ENCODE measurements at places on chromosomes 7 and 10.

DNA sequence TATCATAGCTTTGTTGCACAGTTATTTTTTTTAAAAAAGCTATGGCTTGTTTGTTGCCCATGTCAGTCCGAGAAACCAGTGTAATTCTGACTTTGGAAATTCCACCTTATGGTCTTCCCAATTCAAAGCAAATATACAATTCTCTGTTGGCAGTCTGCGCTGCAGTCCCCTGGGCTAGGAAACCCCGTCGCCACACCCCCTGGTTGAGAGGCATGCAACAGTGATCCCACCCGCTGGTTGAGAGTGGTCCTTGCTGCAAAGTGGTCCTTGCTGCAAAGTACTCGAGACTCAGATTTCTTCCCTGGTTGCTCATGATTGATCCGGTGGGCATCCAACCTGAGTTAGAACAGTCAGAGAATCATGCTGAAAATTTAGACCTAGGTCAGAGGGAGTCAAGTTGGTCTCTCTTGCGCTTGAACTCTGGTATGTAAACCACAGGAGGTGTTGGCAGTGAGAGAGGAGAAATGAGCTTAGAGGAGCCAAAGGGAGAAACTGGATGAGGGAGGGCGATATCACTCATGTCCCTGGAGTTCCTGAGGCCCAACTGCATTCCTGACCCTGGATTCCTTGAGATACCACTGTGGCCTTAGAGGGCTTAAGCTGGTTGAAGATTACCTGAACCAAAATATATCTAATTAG lies 45.0 kb upstream of the STK17A start:
- no peaks in the 10 kb centered on the region for H3K36me3 ChIP-seq
- DNase-seq = no peak
- no peak overlapping the region for H3K27ac ChIP-seq
- H3K27me3 ChIP-seq = no peaks in the 10 kb centered on the region
- H3K4me1 ChIP-seq = no peaks in the 10 kb centered on the region

GRCh38 chr10:34626158-34626880 lies 188.8 kb downstream of the PARD3 start:
- H3K4me1 ChIP-seq = peaks cover 1% of the 10 kb centered on the region
- no peak overlapping the region for H3K27ac ChIP-seq
- no peaks in the 10 kb centered on the region for H3K27me3 ChIP-seq

DNA sequence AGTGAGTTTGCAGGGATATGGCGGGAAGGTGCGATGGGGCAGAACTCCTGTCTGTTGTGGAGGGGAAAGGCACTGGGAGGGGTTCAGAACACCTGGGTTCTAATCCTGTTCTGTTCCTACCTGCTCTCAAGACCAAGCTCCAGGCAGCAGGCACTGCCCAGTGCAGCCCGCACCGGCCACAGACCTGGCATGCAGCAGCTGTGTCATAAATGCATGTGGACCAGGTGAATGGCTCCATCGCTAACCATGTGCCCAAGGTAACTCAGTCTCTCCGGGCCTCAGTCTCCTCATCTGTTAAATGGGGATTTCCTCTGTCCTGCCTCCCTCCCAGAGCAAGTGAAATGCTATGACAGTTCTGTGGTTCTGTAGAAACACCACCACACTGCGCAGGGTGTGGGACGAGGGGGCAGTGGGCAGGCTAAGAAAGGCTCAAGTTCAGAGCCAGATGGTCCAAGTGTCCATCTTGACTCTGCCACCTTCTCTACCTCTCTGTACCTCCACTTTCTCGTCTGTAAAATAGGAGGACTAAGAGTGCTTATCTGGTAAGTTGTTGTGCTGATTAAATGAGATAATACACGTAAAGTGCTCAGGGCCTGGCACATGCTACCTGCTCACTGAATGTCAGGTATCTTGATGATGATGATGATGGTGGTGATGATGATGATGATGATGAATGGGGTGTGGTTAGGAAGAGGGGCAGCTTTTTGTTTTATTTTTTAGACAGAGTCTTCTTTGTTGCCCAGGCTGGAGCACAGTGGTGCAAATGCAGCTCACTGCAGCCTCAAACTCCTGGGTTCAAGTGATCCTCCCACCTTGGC lies 22.9 kb downstream of the ATP6V1F start:
- no peak overlapping the region for H3K4me3 ChIP-seq
- no peaks in the 10 kb centered on the region for H3K27me3 ChIP-seq
- DNase-seq = no peak
- H3K27ac ChIP-seq = no peak overlapping the region
- no peaks in the 10 kb centered on the region for H3K36me3 ChIP-seq

DNA sequence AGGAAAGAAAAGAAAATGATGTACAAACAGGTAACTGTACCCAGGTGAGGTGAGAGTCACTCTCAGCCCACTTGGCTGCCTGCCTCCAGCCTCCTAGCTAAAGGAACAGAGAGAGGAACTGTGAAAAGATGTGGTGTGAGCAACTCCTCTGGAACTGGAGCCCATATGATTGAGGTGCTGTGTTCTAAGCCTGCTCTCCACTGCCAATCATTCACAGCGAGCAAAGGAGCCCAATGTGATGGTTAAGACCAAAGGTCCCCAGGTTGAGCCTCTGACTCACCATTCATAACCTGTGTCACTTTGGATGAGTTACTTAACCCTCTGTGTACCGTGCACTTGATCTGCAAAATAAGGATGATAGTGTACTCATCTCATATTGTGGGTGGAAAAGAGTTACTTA lies 868.1 kb upstream of the AUTS2 start:
- H3K4me1 ChIP-seq = no peaks in the 10 kb centered on the region
- H3K4me3 ChIP-seq = no peak overlapping the region

DNA sequence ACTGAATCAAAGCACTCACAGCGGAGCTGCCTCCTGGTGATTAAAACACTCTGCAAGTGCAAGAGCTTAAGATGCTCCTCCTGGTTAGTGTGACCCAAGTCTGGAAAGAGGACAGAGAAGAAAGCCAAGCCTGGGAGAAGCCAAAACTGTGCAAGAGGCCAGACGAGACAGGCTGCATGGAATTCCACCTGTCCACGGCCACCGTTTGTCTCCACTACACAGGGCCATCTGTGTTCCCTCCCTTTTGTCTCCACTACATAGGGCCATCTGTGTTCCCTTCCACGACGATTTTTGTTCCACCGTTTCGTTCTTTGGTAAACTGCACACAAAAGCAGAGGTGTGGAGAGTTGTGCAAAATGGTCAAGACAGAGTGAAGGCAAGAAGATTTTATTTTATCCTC lies 233.0 kb downstream of the DIP2C start:
- H3K4me3 ChIP-seq = no peak overlapping the region
- H3K27ac ChIP-seq = no peak overlapping the region
- DNase-seq = no peak
- H3K36me3 ChIP-seq = no peaks in the 10 kb centered on the region

GRCh38 chr10:49649936-49650723 lies 29.3 kb upstream of the C10orf53 start:
- no peaks in the 10 kb centered on the region for H3K36me3 ChIP-seq
- DNase-seq = no peak
- no peaks in the 10 kb centered on the region for H3K27me3 ChIP-seq

DNA sequence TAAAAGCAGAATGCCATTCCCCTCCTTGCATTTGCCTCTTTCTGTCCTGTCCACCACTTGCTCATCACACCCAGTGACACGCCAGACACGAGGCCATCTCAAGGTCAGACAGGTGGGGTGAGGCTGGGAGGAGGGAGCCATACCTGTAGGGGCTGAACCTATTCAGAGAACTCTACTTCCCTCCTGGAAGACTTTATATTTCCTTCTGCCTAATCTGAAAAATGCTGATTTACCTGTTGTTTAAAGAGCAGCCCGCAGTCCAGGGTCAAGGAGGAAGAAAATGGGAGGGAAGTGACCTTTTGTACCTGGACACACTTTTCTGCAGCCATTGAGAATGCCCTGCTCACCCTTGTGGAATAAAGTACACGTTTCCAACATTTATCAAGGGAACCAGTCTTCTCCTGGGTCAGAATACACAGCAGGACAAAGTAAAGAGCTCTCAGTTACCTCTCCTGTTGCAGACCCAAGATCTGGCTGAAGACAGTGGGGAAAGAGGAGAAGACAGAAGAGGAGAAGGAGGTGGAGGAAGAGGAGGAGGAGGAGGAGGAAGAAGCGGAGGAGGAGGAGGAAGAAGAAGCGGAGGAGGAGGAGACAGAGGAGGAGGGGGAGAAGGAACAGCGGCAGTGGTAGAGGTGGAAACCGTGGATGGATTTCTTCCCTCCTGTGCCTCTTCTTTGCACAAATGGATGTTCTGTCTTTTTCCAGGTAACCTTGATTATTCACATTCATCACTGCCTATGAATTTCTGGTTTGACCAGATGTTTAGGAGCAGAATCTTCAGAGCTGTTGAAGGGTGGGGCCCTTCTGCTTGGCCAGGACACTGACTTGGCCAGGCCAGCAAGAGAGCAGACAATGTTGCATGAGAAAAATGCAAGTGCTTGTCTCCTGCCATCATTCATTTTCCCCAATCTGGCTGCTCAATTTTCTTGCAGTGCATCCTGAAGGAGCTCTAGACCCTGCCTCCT lies 1.2 kb upstream of the BLNK start:
- H3K36me3 ChIP-seq = no peaks in the 10 kb centered on the region
- H3K27ac ChIP-seq = no peak overlapping the region
- H3K4me1 ChIP-seq = no peaks in the 10 kb centered on the region
- H3K27me3 ChIP-seq = no peaks in the 10 kb centered on the region
- DNase-seq = no peak
- H3K4me3 ChIP-seq = no peak overlapping the region

DNA sequence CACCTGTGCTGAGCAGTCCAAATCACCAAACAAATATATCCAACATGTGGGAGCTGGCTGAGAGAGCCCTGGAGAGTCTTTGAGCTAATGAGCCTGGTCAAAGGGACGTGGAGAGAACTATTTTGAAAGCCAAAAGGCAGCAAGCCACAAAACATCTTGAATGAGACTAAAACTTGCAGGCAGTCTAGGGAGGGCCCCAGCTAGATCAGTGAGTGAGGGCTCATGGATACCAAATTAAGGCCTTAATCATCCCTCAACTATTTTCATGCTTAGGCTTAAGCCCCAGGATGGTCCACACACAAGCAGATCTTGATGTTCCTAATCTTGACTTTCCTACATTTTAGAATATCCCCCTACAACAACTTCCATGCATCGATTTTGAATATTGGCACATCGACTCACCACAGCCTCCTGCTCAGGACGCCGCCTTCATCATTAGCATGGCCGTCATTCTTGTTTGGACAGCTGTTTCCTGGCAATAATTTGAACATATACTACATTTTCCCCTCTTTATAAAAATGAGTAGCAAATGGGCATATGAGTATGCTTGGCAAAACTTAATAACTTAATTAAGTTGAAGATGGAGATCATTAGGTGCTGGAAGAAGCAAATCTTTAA lies 86.9 kb upstream of the ADAM12 start:
- no peak overlapping the region for H3K27ac ChIP-seq
- no peak overlapping the region for H3K4me3 ChIP-seq
- H3K27me3 ChIP-seq = no peaks in the 10 kb centered on the region
- H3K36me3 ChIP-seq = no peaks in the 10 kb centered on the region
- DNase-seq = no peak

DNA sequence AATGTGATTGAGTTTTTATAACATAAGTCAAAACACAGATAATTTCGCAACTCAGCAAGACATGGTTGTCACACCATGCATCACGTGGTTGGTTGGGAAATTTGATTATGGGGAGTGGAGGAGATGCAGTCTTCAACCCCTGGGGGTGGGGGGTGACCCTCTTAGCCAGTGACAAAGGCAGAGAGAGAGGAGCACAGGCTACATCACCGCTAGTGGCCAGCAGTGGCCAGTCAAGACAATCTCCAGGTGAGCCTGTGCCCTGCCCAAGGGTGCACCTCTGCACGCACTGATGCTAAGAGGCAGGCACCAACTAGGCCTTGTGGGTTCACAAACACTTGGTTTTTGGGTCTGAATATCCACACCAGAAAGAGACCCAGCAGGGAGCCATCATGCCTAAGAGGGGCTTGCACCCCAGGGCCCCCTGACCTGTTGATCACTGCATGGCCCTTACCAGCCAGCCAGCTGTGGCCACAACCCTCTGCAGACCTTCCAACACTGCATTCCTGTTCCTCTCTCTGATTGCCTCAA lies 244.4 kb downstream of the FANK1 start:
- no peaks in the 10 kb centered on the region for H3K36me3 ChIP-seq
- no peak overlapping the region for H3K4me3 ChIP-seq
- no peaks in the 10 kb centered on the region for H3K4me1 ChIP-seq
- no peak overlapping the region for H3K27ac ChIP-seq
- H3K27me3 ChIP-seq = no peaks in the 10 kb centered on the region

- H3K27me3 ChIP-seq = no peaks in the 10 kb centered on the region
- no peaks in the 10 kb centered on the region for H3K36me3 ChIP-seq
- H3K4me1 ChIP-seq = no peaks in the 10 kb centered on the region
- DNase-seq = no peak
- no peak overlapping the region for H3K4me3 ChIP-seq
These were observed 758.0 kb upstream of the LRRTM3 start for GRCh38 chr10:66167816-66168215.

- no peak for DNase-seq
- no peak overlapping the region for H3K4me3 ChIP-seq
- H3K4me1 ChIP-seq = 0 out of 2 replicates have a peak, but pooled peaks cover 1% of the 10 kb centered on the region
These were observed 68.1 kb downstream of the VPS41 start for GRCh38 chr7:38840736-38841460.

DNA sequence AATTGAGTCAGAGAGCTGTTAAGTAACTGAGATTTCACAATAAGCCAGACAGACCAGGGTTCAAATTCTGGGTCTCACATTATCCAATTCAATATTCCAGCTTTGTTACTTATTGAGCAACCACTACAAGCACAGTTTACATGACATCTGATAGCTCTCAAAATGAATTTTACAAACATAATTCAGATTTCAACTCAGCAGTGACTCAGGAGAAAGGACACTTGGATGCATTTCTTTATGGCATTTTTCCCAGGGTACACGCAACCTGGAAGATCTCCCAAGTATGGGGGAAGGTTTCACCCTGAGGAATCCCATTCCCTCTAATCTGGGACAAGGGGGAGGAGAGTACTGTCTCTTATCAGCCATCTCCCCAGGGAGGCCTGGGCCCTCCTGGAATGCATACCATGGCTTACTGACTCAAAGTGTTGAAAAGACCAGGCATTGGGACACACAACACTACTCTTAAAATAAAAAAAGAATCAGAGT lies 102.4 kb downstream of the CFTR start:
- no peaks in the 10 kb centered on the region for H3K36me3 ChIP-seq
- no peaks in the 10 kb centered on the region for H3K27me3 ChIP-seq
- H3K27ac ChIP-seq = no peak overlapping the region
- no peaks in the 10 kb centered on the region for H3K4me1 ChIP-seq
- DNase-seq = peak; percentile 1
- no peak overlapping the region for H3K4me3 ChIP-seq

GRCh38 chr10:118551535-118552100 lies 43.8 kb downstream of the PRLHR start:
- DNase-seq = no peak
- H3K36me3 ChIP-seq = no peaks in the 10 kb centered on the region
- H3K4me3 ChIP-seq = no peak overlapping the region
- H3K27ac ChIP-seq = no peak overlapping the region
- H3K4me1 ChIP-seq = no peaks in the 10 kb centered on the region

DNA sequence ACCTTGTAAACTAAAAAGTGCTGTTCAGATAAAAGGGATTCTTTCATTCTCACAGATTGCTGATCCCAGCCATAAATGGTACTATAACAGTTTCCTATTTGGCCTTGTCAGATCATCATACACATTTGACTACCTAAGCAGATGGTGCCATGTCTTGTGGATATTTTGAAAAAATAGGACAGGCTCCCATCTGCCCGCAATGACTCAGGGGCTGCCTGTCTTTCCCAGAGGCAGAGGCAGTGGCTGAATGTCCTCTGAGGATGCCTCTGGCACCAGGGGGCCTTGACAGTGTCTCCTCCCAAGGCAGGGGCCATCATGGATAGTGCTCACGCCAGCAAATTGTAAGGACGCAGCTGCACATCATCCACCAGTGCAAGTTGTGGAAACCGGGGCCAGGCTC lies 323.0 kb upstream of the PODXL start:
- no peaks in the 10 kb centered on the region for H3K4me1 ChIP-seq
- no peaks in the 10 kb centered on the region for H3K27me3 ChIP-seq
